ENCODE measurements at places on chromosomes 6 and 20.

- no peak for DNase-seq
These were observed 57.0 kb upstream of the CARMIL1 start for GRCh38 chr6:25222006-25222678.

DNA sequence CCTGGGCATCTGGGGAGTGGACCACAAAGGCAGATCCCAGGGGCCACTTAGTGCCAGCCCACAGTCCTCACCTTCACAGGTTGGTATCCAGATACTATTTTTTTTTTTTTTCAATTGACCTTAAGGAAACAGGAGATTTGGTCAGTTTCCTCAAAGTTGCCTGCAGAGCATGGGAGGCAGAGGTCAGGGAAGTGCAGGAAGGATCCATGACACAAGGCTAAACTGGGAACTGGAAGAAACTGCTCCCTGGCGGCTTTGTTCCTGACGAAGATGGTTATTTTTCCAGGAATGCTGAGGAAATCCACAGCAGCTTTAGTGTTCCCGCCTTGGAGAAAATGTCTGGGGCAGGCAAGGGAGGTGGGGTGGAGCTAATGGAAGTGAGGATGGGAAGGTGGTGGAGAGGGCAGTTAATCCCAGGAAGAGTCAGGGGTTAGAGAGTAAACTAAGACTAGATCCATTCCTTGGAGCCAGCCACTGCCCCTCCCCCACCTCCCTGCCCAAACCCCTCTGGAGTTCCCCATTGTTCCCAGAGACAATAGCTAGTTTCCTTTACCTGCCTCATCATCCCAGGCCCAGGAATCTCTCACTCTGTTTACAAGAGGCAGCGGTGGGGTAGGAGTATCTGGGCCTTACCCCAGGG is 14.3 kb upstream of the MYMX start:
- no peak for DNase-seq

- DNase-seq, result no peak
These were observed at the start of gene SULF2 for GRCh38 chr20:47785311-47785853. TSS of gene SULF2 (minus strand) at chr20:47785481. CDS start at chr20:47757363, 28,118 bp downstream.

GRCh38 chr20:33391722-33392415 is 9.4 kb downstream of the CDK5RAP1 start:
- no peak for DNase-seq

Data from left kidney (tissue), 8 donors.